Forelimb muscle (tissue), 1 donor: ENCODE measurements at places on chromosomes 7 and 10. TPM values are rescaled to one million over a fixed set of nuclear protein-coding genes. Genes with fewer than 3 reads are reported as not detected.

ABCC2 gene
- polyA plus RNA-seq, result 1.0 TPM

TMEM178B gene
- polyA plus RNA-seq, result 0.43 TPM

GPC2 gene
- 6.3 TPM for polyA plus RNA-seq

OSBPL3 gene
- 3.5 TPM for polyA plus RNA-seq

TAS2R41 gene
- not detected for polyA plus RNA-seq

ITGA8 gene
- polyA plus RNA-seq, result 7.3 TPM

CCDC172 gene
- polyA plus RNA-seq, result not detected

SKIDA1 gene
- polyA plus RNA-seq, result 2.1 TPM

IFIT2 gene
- 5.5 TPM for polyA plus RNA-seq

PAPSS2 gene
- 7.8 TPM for polyA plus RNA-seq

MYL10 gene
- 23.1 TPM for polyA plus RNA-seq

FUOM gene
- polyA plus RNA-seq, result 4.5 TPM

SORCS1 gene
- 5.1 TPM for polyA plus RNA-seq

RSBN1L gene
- polyA plus RNA-seq, result 15.9 TPM

ZNF488 gene
- 3.5 TPM for polyA plus RNA-seq

ENO4 gene
- polyA plus RNA-seq, result 0.38 TPM
